Left renal pelvis (tissue), 4 donors: ENCODE measurements at places on chromosomes 7 and 10.

DNA sequence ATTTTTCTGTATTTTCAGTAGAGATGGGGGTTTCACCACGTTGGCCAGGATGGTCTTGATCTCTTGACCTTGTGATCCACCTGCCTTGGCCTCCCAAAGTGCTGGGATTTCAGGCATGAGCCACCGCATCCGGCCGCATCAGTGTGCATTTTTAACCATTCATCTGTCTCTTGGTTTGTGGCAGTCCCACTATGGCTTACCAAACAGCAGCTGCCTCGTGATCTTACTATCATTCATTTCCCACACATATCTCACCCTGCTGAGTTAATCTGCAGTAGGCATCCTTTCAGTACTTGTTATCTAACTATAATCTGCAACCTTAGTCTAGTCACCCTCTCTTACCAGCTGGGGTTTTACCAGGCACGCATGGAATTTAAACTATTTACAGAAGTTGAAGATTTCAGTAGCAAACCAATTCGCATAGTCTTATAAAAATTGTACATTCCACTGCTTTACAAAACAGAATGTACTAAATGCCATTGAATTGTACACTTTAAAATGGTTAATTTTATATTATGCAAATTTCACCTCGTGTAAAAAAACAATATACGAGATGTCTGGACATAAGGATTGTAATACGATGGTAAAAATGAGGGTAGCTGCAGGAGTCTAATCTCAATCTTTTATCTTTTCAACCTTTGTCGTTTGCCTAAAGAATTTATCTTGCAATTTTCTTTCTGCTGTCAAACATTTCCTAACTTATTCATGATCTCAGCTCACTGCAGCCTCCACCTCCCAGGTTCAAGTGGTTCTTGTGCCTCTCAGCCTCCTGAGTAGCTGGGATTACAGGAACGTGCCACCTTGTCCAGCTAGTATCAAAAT lies 4.6 kb upstream of the TBC1D12 start:
- DNase-seq, result no peak

- DNase-seq, result no peak
Measured at GRCh38 chr7:45181286-45181960, 23.8 kb downstream of the RAMP3 start.

GRCh38 chr7:31028006-31028405 lies 24.1 kb upstream of the ADCYAP1R1 start:
- DNase-seq, result no peak

GRCh38 chr7:131111081-131111576 lies 216.5 kb upstream of the MKLN1 start:
- DNase-seq, result no peak

- DNase-seq, result no peak
Measured at GRCh38 chr10:43900571-43900970, 251.9 kb upstream of the ZNF32 start.

- DNase-seq, result no peak
Measured at GRCh38 chr7:85699482-85699881, 512.6 kb upstream of the SEMA3D start.

- DNase-seq, result no peak
Measured at GRCh38 chr7:40393660-40394059, 258.9 kb downstream of the SUGCT start.

DNA sequence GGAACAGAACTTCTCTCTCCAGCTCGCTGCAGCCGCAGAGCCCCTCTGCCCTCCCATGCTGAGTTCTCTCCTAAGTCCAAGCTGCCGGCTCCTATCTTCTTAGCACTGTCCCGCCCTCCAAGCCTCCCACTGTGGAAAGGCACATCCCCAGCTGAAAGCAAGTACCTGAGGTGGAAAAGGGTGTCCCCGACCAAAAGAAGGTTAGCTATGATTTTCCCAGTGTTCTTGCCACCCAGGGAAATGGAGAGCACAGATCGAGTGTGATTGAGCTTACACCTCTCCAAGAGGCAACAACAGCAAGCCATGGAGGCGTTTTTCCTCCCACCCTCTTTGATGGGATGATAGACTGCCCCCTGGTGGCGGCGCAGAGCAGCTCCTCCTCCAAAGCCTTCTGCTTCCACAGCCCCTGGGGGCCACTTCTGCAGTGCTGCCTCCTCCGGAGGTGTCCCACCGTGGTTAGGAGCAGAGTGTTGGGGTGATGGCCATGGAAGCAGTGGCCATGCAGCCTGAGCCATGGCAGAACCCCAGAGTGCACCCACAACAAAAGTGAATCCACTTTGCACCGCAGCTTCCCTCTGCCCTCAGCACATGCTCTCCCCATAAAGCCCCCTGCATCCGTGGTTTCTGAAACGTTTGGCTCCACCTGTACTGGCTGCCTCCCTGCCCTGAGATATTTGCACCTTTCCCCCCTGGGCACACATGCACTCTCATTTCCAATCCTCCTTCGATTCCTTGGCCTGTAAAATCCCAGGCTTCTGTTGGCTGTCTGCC lies 143.1 kb upstream of the STK17A start:
- no peak for DNase-seq
